ENCODE measurements at places on chromosomes 12 and 14.

- no peaks in the 10 kb centered on the region for H3K36me3 ChIP-seq
- H3K4me3 ChIP-seq = no peak overlapping the region
- H3K27ac ChIP-seq = no peak overlapping the region
Observed at GRCh38 chr12:95908573-95908972, 33.8 kb downstream of the CCDC38 start.

- H3K4me1 ChIP-seq = no peaks in the 10 kb centered on the region
- DNase-seq = no peak
- no peak overlapping the region for H3K27ac ChIP-seq
- no peaks in the 10 kb centered on the region for H3K27me3 ChIP-seq
Observed at GRCh38 chr12:64946132-64946829, 121.8 kb downstream of the TBC1D30 start.

DNA sequence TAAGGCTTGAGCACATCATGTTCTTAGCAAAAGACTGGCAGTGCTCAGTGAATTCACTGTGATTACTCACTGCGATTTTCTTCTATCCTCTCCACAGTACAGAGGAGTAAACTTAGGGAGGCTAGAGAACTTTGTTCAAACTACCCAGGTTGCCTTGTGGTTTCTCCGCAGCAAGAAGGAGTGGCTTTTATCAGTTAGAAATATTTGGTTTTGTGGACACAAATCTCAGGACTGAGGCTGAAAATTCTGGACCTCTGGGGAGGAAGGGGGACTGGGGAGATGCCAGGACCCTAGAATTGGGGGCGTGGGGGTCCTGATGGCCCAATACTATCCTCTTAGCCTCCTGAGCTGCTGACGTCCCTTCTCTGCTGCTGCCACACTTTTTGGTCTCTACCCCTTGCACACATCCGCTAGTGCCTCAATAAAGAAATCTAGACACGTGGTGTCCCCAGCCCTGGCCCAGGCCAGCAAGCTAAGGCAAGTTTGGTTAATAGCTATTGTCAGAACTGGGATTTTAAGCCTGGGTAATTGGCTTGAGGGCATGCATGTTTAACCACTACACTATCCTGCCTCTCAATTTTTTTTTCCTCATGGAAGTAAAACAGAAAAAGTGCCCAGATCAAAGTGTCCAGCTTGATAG lies 842 bp downstream of the OAS2 start:
- H3K27ac ChIP-seq = peak overlapping the region; percentile 91
- DNase-seq = peak; percentile 60
- peak overlapping the region; percentile 88 for H3K4me3 ChIP-seq
- no peaks in the 10 kb centered on the region for H3K27me3 ChIP-seq
- H3K36me3 ChIP-seq = no peaks in the 10 kb centered on the region

- H3K4me1 ChIP-seq = peaks cover 35% of the 10 kb centered on the region
- H3K36me3 ChIP-seq = no peaks in the 10 kb centered on the region
- no peak overlapping the region for H3K4me3 ChIP-seq
- no peak for DNase-seq
- H3K27me3 ChIP-seq = no peaks in the 10 kb centered on the region
- no peak overlapping the region for H3K27ac ChIP-seq
Observed at GRCh38 chr14:60757567-60758002, 23.0 kb downstream of the MNAT1 start.

- H3K4me3 ChIP-seq = no peak overlapping the region
- H3K27me3 ChIP-seq = no peaks in the 10 kb centered on the region
- H3K27ac ChIP-seq = no peak overlapping the region
- peaks cover 8% of the 10 kb centered on the region for H3K36me3 ChIP-seq
- no peaks in the 10 kb centered on the region for H3K4me1 ChIP-seq
Observed at GRCh38 chr12:1184402-1184801, 193.4 kb downstream of the ERC1 start.

GRCh38 chr12:38399711-38400206 lies 83.2 kb downstream of the ALG10B start:
- DNase-seq = no peak
- H3K27ac ChIP-seq = no peak overlapping the region
- H3K27me3 ChIP-seq = no peaks in the 10 kb centered on the region
- H3K36me3 ChIP-seq = no peaks in the 10 kb centered on the region

- DNase-seq = no peak
- H3K36me3 ChIP-seq = no peaks in the 10 kb centered on the region
- H3K4me3 ChIP-seq = no peak overlapping the region
- H3K4me1 ChIP-seq = no peaks in the 10 kb centered on the region
- no peaks in the 10 kb centered on the region for H3K27me3 ChIP-seq
- H3K27ac ChIP-seq = no peak overlapping the region
Observed at GRCh38 chr14:71339650-71340415, 432.6 kb downstream of the PCNX1 start.

DNA sequence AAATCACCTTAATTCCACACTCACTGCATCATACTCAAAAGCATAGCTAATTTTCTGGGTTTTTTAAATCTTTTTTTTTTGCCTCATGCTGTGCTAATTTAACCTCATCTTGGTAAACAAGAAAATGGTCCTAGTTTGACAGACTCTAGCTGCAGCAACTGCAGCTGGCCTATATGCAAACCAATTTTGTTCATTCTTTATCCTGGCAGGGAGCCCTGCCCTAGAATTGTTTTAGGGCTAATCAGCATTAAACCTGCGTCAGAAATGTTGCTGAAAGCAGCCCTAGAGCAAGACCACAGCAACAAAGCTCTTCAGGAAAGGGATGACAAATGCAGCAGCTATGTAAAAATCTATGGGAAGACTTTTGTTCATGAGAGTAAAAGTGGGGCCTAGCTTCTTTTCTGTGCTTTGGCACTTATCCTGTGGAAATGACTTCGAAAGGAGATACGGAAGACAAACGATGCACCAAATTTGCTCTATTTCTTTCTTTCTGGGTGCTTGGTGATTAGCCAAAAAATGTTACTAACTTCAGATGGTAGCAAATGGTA lies 72.2 kb downstream of the DENND5B start:
- no peak overlapping the region for H3K27ac ChIP-seq
- no peak for DNase-seq
- no peaks in the 10 kb centered on the region for H3K27me3 ChIP-seq
- no peaks in the 10 kb centered on the region for H3K36me3 ChIP-seq

GRCh38 chr12:58206876-58207275 lies 265.5 kb downstream of the ATP23 start:
- H3K4me3 ChIP-seq = no peak overlapping the region
- H3K27me3 ChIP-seq = no peaks in the 10 kb centered on the region
- H3K36me3 ChIP-seq = no peaks in the 10 kb centered on the region

- no peaks in the 10 kb centered on the region for H3K4me1 ChIP-seq
- no peaks in the 10 kb centered on the region for H3K27me3 ChIP-seq
- no peaks in the 10 kb centered on the region for H3K36me3 ChIP-seq
- DNase-seq = no peak
- H3K27ac ChIP-seq = no peak overlapping the region
Observed at GRCh38 chr12:131425112-131426075, 285.5 kb upstream of the SFSWAP start.

- H3K27me3 ChIP-seq = peaks cover 23% of the 10 kb centered on the region
- no peak overlapping the region for H3K27ac ChIP-seq
- no peak overlapping the region for H3K4me3 ChIP-seq
Observed at GRCh38 chr12:26116829-26117715, 7.8 kb downstream of the BHLHE41 start.

DNA sequence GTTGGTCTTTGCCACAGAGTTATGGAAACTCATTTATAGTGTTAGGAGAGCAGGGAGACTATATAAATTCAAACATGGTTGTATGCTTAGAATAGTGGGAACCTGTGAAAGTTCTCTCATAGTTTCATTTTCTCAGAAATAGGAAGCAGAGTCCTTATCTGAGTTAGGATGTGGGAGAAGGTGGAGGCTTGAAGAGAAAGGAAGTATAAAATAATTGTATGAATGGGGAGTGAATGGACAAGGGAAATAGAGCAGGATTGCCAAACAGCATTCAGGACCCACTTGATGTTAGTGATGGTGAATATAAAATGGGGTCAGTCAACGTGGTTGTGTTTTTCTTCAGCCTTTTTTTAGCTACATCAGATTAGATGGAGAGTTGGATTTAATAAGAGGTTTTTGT lies 34.0 kb upstream of the TPH2 start:
- no peak overlapping the region for H3K27ac ChIP-seq
- H3K4me1 ChIP-seq = peaks cover 4% of the 10 kb centered on the region
- no peaks in the 10 kb centered on the region for H3K27me3 ChIP-seq
- no peak overlapping the region for H3K4me3 ChIP-seq
- H3K36me3 ChIP-seq = peaks cover 26% of the 10 kb centered on the region

- H3K27ac ChIP-seq = peak overlapping the region; percentile 80
- H3K36me3 ChIP-seq = no peaks in the 10 kb centered on the region
- peaks cover 32% of the 10 kb centered on the region for H3K4me1 ChIP-seq
- H3K27me3 ChIP-seq = no peaks in the 10 kb centered on the region
Observed at GRCh38 chr14:99270458-99271220, 1.4 kb downstream of the BCL11B start.

- H3K4me3 ChIP-seq = no peak overlapping the region
- peak; percentile 2 for DNase-seq
- no peaks in the 10 kb centered on the region for H3K36me3 ChIP-seq
- H3K27me3 ChIP-seq = peaks cover 16% of the 10 kb centered on the region
Observed at GRCh38 chr14:50944647-50945413, 547 bp upstream of the PYGL start.

- H3K27ac ChIP-seq = no peak overlapping the region
- no peaks in the 10 kb centered on the region for H3K27me3 ChIP-seq
- DNase-seq = no peak
- H3K4me1 ChIP-seq = no peaks in the 10 kb centered on the region
- H3K36me3 ChIP-seq = no peaks in the 10 kb centered on the region
- no peak overlapping the region for H3K4me3 ChIP-seq
Observed at GRCh38 chr12:13573698-13574321, 377.3 kb downstream of the EMP1 start.

DNA sequence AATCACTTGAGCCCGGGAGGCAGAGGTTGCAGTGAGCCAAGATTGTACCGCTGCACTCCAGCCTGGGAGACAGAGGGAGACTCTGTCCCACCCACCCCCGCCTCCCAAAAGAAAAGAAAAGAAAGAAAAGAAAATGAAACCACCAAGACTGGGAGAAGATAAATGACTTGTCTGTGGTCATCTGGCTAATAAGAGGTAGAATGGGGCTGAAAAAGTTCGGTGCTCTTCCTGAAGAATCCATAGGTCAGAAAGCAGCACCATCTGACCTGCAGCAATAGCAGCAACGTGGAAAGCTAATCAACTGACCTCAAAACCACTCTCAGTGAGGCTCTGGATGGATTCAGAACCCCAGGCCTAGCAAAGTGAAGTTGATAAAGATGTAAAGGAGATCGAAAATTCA lies 25.2 kb downstream of the SSH1 start:
- H3K27ac ChIP-seq = no peak overlapping the region
- H3K36me3 ChIP-seq = peaks cover 16% of the 10 kb centered on the region
- no peak for DNase-seq
- H3K4me1 ChIP-seq = peaks cover 5% of the 10 kb centered on the region

GRCh38 chr14:79475887-79476532 lies 735.3 kb downstream of the DIO2 start:
- no peak overlapping the region for H3K27ac ChIP-seq
- H3K4me3 ChIP-seq = no peak overlapping the region
- DNase-seq = no peak
- H3K27me3 ChIP-seq = no peaks in the 10 kb centered on the region
- H3K4me1 ChIP-seq = no peaks in the 10 kb centered on the region

- no peak for DNase-seq
- H3K4me3 ChIP-seq = no peak overlapping the region
- H3K36me3 ChIP-seq = no peaks in the 10 kb centered on the region
- peaks cover 38% of the 10 kb centered on the region for H3K4me1 ChIP-seq
- H3K27ac ChIP-seq = no peak overlapping the region
Observed at GRCh38 chr14:65834812-65835211, 422.3 kb downstream of the FUT8 start.

DNA sequence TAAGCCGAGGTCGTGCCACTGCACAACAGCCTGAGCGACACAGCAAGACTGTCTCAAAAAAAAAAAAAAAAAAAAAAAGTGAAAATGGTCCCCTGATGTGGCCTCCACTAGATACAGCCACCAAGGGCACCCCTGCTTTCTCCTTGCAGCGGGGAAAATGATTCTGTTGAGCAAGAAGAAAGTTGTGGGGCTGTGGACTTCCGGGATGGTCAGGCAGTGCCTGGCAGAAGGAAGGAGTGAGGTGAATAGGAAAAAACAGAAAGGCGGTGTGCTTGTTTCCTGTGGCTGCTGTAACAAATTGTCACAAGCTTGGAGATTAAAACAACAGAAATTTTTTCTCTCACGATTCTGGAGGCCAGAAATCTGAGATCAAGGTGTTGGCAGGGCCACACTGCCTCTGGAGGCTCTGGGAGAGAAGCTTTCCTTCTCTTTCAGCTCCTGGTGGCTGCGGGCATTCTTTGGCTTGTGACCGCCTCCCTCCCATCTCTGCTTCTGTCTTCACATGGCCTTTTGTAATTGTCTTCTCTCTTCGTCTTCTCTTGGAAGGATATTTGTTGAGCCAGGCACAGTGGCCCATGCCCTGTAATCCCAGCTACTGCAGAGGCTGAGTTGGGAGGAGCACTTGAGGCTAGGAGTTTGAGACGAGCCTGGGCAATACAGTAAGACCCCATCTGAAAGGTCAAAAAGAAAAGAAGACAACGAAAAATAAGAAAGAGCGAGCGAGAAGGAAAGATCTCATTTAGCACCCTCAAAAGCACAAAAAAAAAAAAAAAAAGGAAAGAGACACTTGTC lies 116.6 kb upstream of the MED13L start:
- no peak overlapping the region for H3K4me3 ChIP-seq
- DNase-seq = no peak
- H3K27me3 ChIP-seq = no peaks in the 10 kb centered on the region
- no peak overlapping the region for H3K27ac ChIP-seq

DNA sequence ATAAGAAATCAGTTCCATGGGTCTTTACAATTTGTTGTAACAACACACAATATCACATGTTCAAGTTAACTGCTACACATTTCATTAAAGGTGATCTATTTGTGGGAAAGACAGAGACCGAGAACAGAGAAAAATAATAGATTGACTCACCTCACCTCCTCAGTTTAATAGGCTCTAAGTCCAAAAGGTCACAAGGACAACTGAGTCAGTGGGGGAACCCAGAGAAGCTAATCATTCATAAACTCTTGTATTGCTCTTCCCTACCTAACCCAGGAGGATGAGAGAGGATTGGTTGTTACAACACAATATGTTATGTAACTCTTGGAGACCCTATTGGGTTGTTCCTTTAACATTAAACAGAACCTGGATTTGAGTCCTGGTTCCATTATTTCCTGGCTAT lies 72.2 kb upstream of the CRY1 start:
- H3K4me1 ChIP-seq = no peaks in the 10 kb centered on the region
- no peak for DNase-seq
- H3K27ac ChIP-seq = no peak overlapping the region
- H3K27me3 ChIP-seq = no peaks in the 10 kb centered on the region
- no peaks in the 10 kb centered on the region for H3K36me3 ChIP-seq
- H3K4me3 ChIP-seq = no peak overlapping the region

- no peak for DNase-seq
- H3K4me1 ChIP-seq = peaks cover 8% of the 10 kb centered on the region
- no peak overlapping the region for H3K4me3 ChIP-seq
- no peaks in the 10 kb centered on the region for H3K27me3 ChIP-seq
- no peaks in the 10 kb centered on the region for H3K36me3 ChIP-seq
Observed at GRCh38 chr12:32031109-32031508, 71.9 kb downstream of the RESF1 start.

- no peak overlapping the region for H3K27ac ChIP-seq
- H3K36me3 ChIP-seq = no peaks in the 10 kb centered on the region
- H3K4me3 ChIP-seq = no peak overlapping the region
- H3K27me3 ChIP-seq = no peaks in the 10 kb centered on the region
- no peak for DNase-seq
Observed at GRCh38 chr12:77590306-77590705, 240.4 kb upstream of the NAV3 start.

Data from CD4-positive, alpha-beta memory T cell (primary cell).